H1 (cell line): ENCODE measurements at places on chromosomes 5 and 9.

- no peaks in the 10 kb centered on the region for H3K27me3 ChIP-seq
- no peaks in the 10 kb centered on the region for H3K36me3 ChIP-seq
- no peak for DNase-seq
- no peak overlapping the region for H3K27ac ChIP-seq
- H3K4me3 ChIP-seq = no peak overlapping the region
These were observed 527.7 kb upstream of the SGCD start for GRCh38 chr5:155799308-155799707.

GRCh38 chr9:93886911-93887310, 68.2 kb downstream of the BARX1 start:
- H3K27ac ChIP-seq = no peak overlapping the region
- H3K27me3 ChIP-seq = no peaks in the 10 kb centered on the region
- no peaks in the 10 kb centered on the region for H3K36me3 ChIP-seq
- no peak overlapping the region for H3K4me3 ChIP-seq
- DNase-seq = no peak

DNA sequence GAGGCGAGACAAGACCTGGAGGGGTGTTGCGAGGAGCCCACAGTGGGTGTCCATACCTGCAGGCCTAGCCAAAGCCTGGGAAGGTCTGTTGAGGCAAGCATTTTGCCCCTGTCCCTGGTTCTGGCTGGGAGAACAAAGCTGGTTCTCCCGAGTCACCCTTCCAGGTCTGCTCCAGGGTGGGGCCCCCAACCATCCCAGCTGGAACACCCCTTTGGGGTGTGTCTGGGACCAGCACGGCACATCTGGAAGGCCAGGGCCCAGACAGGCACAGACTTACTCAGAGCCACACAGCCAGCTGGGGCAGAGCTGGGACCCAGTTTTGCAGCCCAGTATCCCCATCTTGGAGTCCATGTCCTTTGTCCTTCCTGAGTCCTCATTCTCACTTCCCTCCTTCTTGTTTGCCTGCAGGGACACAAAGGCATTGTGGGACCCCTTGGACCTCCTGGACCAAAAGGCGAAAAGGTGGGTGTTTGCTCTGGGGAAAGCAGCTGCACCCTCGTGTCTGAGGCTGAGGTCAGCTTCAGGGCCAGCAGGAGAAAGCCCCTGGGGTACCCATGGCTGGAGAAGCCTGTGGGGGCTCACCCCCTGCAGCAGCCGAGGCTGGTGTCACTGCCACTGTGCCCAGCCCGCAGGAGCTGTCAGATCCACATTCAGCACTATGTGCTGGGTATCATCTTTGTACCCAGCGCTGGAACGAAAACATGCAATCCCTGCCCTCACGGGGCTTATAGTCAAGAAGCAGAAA, 38.4 kb upstream of the ORM1 start:
- no peak for DNase-seq
- H3K27ac ChIP-seq = no peak overlapping the region
- no peak overlapping the region for H3K4me3 ChIP-seq
- H3K36me3 ChIP-seq = no peaks in the 10 kb centered on the region
- H3K27me3 ChIP-seq = no peaks in the 10 kb centered on the region

- H3K36me3 ChIP-seq = peaks cover 6% of the 10 kb centered on the region; the same call in 1 of the 2 replicates
- peaks cover 12% of the 10 kb centered on the region for H3K4me1 ChIP-seq
- DNase-seq = no peak
- no peaks in the 10 kb centered on the region for H3K27me3 ChIP-seq
These were observed 89.1 kb downstream of the SLC24A2 start for GRCh38 chr9:19699756-19700155.

GRCh38 chr5:76720988-76721569, 5.2 kb downstream of the F2R start:
- DNase-seq = no peak
- no peaks in the 10 kb centered on the region for H3K27me3 ChIP-seq
- no peaks in the 10 kb centered on the region for H3K36me3 ChIP-seq

DNA sequence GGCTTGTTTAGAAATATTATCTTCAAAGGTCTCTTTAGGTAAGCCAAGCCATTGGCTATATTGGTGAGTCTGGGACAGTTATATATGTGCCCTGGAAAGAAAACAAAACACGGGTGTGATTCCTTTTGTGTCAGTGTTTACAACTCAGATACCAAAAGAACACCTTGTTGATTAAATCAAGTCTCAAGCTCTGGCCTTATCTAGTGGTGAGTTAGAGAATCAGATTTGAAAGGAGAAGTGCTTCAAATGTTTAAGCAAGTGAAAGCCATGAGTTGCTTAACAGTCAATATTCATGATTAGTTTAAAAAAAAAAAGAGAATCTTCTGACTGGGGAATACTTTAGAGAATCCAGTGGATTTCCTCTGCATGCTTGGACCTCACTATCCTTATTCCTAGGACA, 68.3 kb downstream of the IQGAP2 start:
- no peaks in the 10 kb centered on the region for H3K36me3 ChIP-seq
- no peaks in the 10 kb centered on the region for H3K27me3 ChIP-seq
- H3K4me3 ChIP-seq = no peak overlapping the region
- DNase-seq = no peak
- no peaks in the 10 kb centered on the region; the same call in none of the 2 replicates for H3K4me1 ChIP-seq

- H3K4me3 ChIP-seq = no peak overlapping the region
- no peaks in the 10 kb centered on the region for H3K4me1 ChIP-seq
- H3K36me3 ChIP-seq = peaks cover 15% of the 10 kb centered on the region
- H3K27ac ChIP-seq = no peak overlapping the region
- no peaks in the 10 kb centered on the region for H3K27me3 ChIP-seq
These were observed 25.2 kb downstream of the CYFIP2 start for GRCh38 chr5:157290981-157291711.

- H3K27me3 ChIP-seq = no peaks in the 10 kb centered on the region
- H3K27ac ChIP-seq = no peak overlapping the region
- H3K4me3 ChIP-seq = no peak overlapping the region
- no peaks in the 10 kb centered on the region for H3K36me3 ChIP-seq
These were observed 18.6 kb upstream of the CEP72 start for GRCh38 chr5:593511-593910.

DNA sequence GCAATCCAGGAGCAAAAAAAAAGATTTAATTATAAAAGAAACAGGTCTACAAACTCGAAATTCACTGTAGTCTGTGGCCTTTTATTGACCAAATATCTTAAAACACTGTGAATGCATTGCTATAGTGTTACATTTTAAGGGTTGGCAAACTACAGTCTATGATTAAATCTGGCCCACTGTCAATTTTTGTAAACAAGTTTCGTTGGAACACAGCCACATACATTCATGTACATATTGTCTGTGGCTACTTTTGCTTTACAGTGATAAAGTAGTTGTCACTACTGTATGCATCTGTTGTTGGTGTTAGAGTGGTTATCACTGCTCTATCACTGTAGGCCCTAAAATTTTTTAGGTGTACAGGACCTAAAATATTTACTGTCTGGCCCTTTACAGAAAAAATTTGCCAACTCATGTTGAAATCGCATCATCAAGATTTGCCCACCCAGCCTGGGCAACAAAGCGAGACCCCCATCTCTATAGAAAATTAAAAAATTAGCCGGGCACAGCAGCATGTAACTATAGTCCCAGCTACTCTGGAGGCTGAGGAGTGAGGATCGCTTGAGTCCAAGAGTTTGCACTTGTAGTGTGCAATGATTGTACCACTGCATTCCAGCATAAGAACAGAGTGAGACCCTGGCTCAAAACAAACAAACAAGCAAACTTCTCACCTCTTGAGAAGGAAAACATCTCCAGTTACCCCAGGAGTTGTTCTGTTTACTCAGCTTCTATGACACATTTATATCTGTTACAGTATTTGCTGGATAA, 89.0 kb downstream of the ERBIN start:
- no peaks in the 10 kb centered on the region for H3K27me3 ChIP-seq
- H3K36me3 ChIP-seq = peaks cover 3% of the 10 kb centered on the region; the same call in 1 of the 2 replicates
- H3K4me1 ChIP-seq = no peaks in the 10 kb centered on the region
- no peak overlapping the region for H3K4me3 ChIP-seq
- no peak for DNase-seq

GRCh38 chr5:59115345-59115744, 532.5 kb downstream of the RAB3C start:
- H3K27me3 ChIP-seq = no peaks in the 10 kb centered on the region
- DNase-seq = no peak
- H3K27ac ChIP-seq = no peak overlapping the region

DNA sequence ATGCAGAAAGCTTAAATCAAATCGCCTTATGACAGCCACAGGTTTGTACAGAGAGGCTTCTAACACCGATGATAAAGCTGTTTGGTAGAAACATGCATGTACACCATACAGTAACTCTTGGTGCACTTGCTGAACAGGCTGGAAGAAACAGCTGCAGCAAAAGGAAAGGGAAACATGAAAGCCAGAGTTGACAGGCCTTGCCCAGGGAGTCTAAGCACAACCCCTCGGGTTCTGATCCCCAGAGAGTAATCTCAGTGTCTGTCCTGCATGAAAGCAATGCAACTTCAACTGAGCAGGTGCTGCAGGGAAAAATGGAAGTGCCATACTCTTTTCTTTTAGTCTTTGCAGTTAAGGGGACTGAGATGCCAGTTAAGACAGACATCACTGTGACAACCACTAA, 419.9 kb downstream of the BNC2 start:
- H3K36me3 ChIP-seq = no peaks in the 10 kb centered on the region
- no peak for DNase-seq
- no peak overlapping the region for H3K27ac ChIP-seq
- no peaks in the 10 kb centered on the region for H3K27me3 ChIP-seq
- H3K4me3 ChIP-seq = no peak overlapping the region
- H3K4me1 ChIP-seq = peaks cover 2% of the 10 kb centered on the region; the same call in 1 of the 2 replicates

DNA sequence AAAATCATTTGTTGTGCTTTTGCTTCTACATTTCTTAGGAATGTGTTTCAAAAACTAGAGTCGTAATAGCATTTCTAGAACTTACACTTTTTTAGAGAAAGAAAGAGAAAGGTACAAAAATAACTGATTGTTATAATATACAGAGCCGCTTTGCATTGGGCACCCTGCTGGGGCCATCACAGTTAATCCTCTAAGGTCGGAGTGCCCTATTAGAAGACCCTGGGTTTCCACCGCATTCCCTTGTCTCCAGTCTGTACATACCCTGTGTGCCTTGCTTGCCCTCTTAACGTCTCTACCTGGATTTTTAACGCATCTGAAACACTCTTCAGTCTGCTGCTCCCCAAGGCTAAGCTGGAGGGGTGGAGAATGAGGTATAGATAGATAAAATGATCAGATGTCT, 1.3 kb downstream of the MARVELD2 start:
- H3K4me1 ChIP-seq = no peaks in the 10 kb centered on the region
- peak overlapping the region; percentile 90 for H3K4me3 ChIP-seq
- H3K27ac ChIP-seq = no peak overlapping the region

DNA sequence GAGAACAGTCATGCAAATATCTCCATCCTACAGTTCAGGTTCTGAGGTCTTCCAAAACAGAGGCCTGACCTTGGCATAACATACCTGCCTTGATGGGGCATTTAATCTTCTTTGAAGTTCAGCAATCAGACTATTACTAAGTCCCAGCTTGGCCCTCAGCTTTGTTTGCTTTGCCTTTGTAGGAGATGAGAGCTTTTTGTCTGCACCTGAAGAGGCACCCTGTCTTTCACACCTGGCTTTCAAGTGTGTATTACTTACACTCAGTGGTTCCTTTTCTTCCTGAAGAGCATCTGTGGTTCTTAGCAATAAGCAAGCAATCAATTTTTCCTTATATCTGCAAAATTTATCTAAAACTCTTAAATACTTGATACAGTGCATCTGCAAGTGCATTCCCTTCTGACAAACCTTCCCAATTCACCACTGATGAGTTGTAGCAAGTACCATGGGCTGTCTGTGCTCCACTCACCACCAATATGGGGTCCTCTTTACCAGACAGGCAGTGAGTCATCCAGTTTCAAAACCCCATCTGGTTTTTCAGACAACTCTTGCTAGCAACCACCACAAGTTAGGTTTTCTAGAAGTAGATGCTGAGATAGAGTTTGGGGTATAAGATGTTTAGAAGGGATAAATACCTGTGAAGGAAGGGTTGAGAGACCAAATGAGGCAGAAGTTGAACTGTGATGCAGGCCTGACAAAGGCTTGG, 100.2 kb downstream of the HINT1 start:
- no peaks in the 10 kb centered on the region for H3K4me1 ChIP-seq
- H3K27ac ChIP-seq = no peak overlapping the region
- no peaks in the 10 kb centered on the region for H3K27me3 ChIP-seq
- H3K4me3 ChIP-seq = no peak overlapping the region
- no peaks in the 10 kb centered on the region for H3K36me3 ChIP-seq
